Stimulated activated CD8-positive, alpha-beta memory T cell treated with anti-CD3 and anti-CD28 coated beads, Interleukin-2, amount 100 ng/mL, for 1 hour (primary cell): ENCODE measurements at places on chromosomes 7 and 10.

GRCh38 chr7:106736508-106737201 is 75.7 kb upstream of the CCDC71L start:
- DNase-seq = no peak

DNA sequence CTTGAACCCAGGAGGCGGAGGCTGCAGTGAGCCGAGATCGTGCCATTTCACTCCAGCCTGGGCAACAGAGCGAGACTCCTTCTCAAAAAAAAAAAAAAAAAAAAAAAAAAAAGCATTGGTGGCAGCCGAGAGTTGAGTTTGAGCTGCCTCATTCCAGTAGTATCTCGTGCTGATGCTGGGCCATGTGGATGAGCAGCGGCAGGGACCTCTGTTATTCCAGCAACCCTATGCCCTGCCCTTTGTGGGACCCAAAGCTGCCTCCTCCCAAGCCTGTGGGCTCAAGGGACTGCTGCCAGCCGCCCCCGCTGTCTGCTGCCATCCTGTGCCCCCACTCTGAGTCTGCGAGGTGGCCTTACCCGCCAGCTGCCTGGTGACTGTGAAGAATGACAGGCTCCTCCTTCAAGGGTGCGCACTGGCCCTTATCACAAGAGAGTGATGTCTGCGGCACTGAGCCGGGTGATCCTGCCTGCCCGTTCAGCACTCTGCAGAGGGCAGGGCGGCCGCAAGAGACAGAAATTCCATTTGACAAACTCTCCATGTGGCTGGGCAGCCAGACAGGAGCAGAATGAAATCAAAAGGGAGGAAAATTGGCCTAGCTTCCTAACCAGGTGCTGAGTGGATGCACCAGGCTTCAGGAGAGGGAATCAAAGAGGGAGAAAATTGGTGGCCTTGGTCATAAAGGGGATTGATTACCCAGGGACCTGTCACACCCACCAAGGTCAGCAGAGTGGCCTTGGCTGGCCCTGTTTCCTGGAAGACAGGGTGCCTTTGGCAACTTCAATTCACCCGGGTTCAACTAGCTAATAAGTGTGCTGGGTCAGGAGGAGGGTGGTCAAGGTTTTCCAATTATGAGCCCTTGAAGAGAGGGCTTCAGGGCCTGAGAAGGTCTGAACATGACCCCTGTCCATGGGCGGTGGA is 65.3 kb upstream of the ZMIZ1 start:
- no peak for DNase-seq

DNA sequence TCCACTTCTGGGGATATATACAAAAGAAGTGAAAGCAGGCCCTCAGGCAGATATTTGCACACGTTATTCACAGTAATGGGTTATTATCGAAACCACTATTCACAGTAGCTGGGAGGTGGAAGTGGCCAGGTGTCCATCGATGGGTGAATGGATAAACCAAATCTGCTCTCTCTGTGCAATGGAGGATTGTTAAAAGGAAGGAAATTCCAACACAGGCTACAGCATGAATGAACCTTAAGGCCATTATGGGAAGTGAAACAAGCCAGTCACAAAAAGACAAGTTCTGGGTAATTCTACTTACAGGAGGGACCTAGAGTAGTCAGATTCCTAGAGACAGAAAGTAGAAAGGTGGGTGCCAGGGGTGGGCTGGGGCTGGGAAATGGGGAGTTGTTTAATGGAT is 48.5 kb upstream of the BHLHA15 start:
- DNase-seq = no peak

DNA sequence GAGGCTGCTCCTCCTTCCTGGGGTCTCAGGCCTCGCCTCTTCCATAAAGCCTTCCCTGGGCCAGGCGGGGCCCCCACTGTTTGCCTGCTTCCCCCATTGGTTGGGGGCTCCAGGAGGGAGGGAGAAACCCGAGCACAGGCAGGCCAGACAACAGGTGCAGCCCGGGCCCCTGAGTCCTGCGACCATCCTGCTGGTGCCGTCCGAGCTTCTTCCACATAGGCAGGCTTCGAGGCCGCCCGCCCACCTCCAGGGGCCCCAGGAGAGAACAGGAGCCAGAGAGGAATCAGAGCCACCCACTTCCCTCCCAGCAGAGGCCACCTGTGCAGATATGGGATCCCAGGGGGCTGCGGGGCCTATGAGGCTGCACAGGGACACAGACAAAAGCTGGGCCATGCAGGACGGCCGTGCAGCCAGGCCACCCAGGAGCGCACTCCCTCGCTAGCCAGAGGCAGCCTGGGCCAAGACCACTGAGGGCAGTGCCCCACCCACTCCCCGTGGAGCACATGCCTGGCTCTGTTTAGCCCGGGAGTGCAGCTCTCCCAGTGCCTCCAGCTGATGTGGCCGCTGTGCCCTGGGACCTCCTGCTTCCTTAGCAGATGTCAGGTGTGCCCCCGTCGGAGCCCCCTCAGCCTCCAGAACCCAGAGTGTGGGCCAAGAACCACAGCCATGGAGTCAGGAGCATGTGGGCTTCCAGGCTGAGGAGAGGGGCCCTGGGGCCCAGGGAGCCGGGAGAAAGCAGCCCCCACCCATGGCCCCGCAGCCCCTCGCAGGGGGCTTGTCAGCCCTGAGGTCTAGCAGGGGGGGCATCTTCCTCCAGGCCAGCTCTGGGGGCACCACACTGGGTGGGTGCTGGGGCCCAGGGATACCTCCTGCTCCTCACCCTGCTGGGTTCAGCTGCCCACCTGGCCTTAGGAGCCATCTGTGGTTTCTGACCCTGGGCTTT is 59.9 kb upstream of the INPP5A start:
- DNase-seq = no peak

GRCh38 chr10:88179831-88180230 is 316.4 kb downstream of the PTEN start:
- no peak for DNase-seq

- DNase-seq = no peak
Observed at GRCh38 chr10:102813734-102814452, 23.3 kb downstream of the CYP17A1 start.

- no peak for DNase-seq
Observed at GRCh38 chr7:72183835-72184234, 228.3 kb downstream of the CALN1 start.

GRCh38 chr10:103816431-103816830 is 38.9 kb downstream of the SH3PXD2A start:
- DNase-seq = no peak

- no peak for DNase-seq
Observed at GRCh38 chr10:8187171-8187666, 132.7 kb downstream of the GATA3 start.

- DNase-seq = no peak
Observed at GRCh38 chr10:119219871-119220270, 12.5 kb downstream of the GRK5 start.

DNA sequence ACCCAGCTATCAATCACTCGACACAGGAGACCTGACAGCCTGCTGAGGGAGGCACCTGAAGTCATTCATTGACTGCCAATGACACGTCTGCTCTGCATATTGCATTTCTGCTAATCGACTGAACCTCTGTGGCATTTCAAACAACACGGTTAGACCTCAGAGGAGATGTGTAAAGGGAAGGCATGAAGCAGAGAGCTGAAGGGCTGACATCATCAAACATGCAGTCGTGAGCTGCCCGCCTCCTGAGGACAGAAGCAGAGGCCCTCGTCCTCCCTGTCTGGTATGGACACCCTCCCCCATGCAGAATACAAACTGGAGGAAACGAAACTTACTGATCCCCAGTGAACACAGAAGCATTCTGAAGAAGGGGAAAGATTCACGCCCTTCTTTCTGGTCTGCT is 462.6 kb upstream of the MGMT start:
- DNase-seq = no peak

- no peak for DNase-seq
Observed at GRCh38 chr7:4692055-4692454, 10.0 kb downstream of the FOXK1 start.

- DNase-seq = no peak
Observed at GRCh38 chr7:136400877-136401276, 423.7 kb upstream of the MTPN start.
